ENCODE measurements at places on chromosomes 11 and 22. TPM values are rescaled to one million over a fixed set of nuclear protein-coding genes. Genes with fewer than 3 reads are reported as not detected.

DNA sequence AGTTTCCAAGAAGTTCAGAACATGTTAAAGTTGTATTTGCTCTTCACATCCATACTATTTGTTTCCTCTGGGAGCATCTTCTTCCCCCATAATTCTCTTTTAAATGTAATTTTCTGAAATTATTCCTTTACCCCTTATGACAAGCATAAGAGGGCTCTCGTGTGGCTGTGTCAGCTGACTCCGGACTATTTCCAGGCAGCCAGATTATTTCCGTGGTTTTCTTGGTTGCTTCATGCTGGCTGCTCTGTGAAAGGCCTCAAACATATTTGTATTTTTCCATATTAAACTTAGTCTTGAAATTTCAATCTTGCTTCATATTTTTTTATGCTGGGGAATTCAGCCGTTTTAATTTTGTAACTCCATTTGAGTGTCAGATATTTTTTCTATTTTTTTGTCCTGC is 2.8 kb upstream of the MMP1 start:
- no peak for DNase-seq

DNA sequence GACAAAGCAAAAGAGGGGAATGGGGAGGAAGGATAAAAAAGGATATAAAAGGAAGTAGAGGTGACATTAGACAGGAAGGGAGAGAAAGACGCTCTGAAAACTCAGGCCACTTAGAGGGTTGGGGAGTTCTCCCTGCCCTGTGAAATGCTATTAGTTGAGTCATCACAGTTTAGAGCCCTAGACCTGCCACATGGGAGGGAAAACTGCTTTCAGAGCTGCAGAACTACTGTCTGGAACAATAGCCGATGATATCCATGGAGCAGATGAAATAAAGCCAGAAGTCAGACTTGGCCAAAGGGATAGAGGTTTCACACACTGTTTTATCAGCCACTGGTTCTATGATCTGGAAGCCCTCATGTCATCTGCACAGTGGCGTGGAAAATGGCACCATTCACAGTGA is 157.9 kb downstream of the NCAM1 start:
- no peak for DNase-seq

DNA sequence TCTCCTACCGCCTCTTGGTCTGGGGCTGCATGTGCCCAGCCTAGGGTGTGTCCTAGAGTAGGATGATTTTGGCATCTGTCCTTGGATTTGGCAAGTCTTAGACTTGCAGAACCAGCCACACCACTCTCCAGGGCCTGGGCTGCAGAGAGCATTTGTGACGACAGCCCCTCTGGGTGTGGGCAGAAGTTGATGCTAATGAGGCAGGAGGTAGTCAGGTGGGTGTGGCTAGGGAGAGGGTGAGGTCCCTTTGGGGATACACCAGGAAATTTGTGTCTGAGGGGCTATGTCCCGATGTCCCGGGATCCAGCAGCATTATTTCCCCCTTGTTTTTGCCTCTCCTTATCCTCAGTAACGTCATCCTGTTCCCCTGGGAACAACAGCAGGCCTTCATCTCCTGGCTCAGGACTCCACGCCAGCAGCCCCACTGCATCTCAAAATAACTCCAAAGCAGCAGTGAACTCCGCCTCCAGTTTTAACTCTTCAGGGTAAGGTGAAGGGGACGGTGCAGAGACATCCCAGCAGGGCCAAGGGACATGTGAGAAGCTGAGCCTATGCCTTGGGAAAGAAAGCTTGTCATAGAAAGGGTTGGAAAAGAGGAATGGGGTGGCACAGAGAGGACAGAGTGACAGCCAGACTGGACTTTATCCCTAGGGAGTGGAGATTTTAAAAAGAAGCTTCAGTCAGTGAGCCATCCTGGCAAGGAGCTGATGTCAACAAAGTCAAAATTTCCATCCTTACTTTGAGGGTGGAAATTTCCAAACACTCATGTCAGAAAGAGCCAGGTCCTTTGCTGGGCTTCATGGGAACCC is 8.0 kb upstream of the TLCD5 start:
- DNase-seq = peak; percentile 86

GRCh38 chr22:47592791-47593190 is 830.3 kb downstream of the TBC1D22A start:
- DNase-seq = no peak

- no peak for DNase-seq
These were observed 332.2 kb downstream of the TMEM135 start for GRCh38 chr11:87369888-87370287.

DNA sequence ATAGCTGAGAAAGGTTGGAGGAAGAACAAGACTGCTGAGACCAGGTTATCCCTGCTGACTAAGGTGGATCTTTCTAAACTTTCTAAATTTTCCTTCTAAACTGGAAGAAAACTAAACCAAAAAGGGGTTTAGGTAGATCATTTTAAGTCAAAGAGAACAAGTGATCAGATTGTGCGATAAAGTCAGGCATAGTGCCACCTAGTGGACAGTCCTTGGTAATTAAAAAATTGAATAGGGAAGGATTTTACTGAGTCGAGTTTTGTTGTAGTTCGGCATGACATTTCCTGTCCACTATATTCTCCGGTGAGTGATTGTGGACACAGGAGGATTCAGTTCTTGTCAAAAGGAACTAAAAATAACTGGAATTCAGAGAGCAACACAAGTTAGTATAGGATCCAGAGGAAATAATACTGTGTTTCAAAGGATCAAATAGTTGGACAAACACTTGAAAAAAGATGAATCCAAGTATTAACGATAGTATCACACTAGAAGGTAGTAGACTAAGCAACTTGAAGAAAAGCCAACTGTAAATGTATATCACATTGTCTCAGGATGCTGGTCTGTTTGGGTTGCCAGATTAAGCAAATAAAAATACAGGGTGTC is 1236.4 kb downstream of the FAM181B start:
- DNase-seq = no peak

DNA sequence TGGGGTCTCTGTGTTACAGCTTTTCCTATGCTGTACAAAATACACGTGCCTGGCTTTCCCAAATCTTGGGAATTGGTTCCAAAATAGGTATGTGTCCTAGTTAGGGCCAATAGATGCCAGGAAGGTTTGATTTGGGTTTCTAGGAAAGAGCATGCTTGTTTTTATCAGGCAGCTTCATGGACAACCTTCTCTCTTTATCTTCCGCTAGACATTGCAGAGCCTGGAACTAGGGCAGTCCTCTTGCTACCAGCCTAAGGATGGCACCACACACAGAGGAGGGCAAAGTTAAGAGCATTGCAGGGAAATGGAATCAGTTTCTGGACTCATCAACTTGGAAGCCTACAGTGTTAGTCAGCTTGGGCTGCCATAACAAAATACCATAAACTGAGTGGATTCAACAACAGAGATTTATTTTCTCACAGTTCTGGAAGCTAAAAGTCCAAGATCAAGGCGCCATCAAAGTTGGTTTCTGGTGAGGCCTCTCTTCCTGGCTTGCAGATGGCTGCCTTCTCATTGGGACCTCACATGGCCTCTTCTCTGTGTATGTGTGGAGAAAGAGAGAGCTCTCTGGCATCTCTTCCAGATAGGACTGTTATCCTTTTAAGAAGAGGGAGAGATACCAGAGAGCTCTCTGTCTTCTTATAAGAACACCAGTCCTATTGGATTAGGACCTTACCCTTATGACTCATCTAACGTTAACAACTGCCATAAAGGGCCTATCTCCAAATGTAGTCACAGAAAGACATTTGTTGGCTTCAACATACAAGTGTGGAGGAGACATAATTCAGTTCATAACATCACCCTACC is 27.3 kb upstream of the CREB3L1 start:
- DNase-seq = no peak

GRCh38 chr11:23502826-23503225 is 642.6 kb upstream of the CCDC179 start:
- no peak for DNase-seq

DNA sequence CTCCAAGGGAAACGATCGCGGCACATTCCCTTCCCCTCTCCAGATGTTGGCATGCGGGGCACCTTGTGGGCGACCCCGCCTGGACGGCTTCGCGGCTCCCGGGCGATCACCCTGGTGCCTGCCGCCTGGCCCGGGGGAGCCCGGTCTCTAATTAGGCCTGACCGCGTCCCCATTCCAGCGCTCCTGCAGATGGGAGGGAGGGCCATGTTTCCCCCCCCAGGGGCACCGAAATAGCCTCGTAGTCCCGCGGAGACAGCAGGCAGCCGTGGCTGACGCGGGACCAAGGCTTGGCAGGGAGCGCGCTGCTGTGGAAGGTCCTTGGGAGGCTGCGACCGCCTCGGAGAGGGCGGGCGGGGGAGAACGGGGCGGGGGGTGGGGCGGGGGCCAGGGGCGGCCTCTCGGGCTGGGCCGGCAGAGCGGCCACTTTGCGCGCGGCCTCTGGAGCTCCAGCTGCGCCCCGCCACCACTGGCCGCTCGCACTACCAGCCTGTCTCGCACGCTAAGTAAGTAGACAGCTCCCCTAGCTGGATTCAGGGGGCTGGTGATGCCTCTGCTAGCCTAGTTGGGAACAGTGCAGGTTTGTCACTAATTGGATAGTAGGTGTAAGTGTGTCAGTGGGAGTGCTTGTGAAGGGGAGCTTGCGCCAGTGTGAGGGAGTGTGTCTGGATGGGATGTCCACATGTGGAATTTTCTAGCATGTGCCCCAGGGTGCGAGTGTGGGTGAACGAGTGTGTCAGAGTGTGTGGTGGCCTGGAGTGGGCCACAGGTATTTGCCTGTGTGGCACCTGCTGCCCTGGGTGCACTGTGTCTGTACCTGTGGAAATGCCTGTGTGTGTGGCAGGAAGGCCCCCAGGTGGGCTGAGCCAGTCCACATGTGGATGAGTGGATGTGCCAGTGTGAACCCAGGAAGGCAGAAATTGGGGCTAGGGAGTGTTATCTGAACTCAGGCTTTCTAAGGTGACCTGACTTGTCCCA is at the start of gene INSC:
Gene INSC, plus strand, starts transcription at position 423 of the 975 bp plus-strand sequence. CDS start 34,252 bp downstream, outside the sequence.
- DNase-seq = peak; percentile 67

GRCh38 chr11:44577231-44577830 is 11.9 kb downstream of the CD82 start:
- no peak for DNase-seq

- peak; percentile 76 for DNase-seq
These were observed 10.8 kb downstream of the RIBC2 start for GRCh38 chr22:45424241-45424731.

DNA sequence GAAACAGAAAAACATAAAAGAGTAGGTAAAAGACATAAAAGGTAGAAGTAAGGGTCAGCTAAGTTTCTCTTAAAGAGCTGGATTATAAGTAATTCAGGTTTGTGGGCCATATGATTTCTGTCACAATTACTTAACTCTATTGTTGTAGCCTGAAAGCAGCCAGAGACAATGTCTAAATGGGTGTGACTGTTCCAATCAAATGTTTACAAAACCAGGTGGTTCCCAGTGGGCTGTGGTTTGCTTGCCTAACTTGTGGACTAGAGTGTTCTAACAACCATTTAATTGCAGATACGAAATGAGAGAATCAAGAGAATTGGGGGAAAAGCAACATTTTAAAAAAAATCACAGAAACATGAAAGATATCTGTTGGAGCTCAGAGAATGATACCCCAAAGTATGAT is 22.6 kb downstream of the OR6M1 start:
- DNase-seq = no peak

GRCh38 chr22:38298312-38299005 is 18.8 kb downstream of the CSNK1E start:
- DNase-seq = peak; percentile 70

GRCh38 chr22:29348041-29348440 is 32.5 kb upstream of the RASL10A start:
- no peak for DNase-seq

Gene OR2AT4
- total RNA-seq = not detected

Gene CRYAB
- 4,923 TPM for total RNA-seq

Gene DGCR6
- total RNA-seq = 11.2 TPM

Gene UPB1
- total RNA-seq = 1.8 TPM

Gene DMC1
- 0.83 TPM for total RNA-seq

Gene DEUP1
- not detected for total RNA-seq

Gene MS4A15
- total RNA-seq = not detected

Gene SYT13
- total RNA-seq = 28.5 TPM

Gene SCYL1
- total RNA-seq = 65.2 TPM

Gene SULT4A1
- total RNA-seq = 0.17 TPM

All from right cardiac atrium (tissue), 5 donors.